ENCODE measurements at places on chromosomes 16 and 17.
A peak's percentile ranks its signal among the peaks of the same experiment; 100 is the strongest.

DNA sequence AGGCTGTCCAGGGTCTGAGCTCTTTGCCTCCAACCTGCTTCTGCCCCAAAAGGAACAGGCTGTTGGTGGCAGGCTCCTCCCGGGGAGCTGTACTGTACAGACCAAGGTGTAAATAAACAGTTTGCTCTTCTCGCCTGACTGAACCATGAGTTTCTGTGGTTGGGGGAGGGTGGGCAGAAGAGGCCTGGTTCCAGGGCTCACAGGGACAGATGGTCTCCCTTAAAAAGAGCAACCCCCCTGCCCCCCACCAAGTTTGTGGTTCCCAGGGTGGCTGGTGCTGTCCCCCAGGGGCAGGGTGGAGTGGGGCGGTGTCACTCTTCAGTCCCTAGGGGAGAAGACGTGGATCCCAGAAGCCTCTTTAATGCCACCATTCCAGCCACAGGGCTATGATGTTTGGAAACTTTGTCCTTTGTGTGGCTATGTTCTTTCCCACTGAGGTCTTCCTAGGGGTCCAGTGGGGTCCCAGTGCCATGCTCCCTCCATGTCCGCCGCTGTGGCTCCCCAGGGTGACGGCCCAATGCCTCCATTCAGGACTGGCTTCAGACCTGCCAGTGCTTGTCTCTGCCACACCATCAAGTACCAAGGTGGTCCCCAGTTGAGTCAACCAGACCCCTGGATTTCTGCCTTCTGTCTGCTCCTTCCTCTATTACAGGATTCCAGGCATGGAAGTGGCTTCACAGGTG, 146.7 kb downstream of the RAB11FIP4 start:
- no peak for DNase-seq

DNA sequence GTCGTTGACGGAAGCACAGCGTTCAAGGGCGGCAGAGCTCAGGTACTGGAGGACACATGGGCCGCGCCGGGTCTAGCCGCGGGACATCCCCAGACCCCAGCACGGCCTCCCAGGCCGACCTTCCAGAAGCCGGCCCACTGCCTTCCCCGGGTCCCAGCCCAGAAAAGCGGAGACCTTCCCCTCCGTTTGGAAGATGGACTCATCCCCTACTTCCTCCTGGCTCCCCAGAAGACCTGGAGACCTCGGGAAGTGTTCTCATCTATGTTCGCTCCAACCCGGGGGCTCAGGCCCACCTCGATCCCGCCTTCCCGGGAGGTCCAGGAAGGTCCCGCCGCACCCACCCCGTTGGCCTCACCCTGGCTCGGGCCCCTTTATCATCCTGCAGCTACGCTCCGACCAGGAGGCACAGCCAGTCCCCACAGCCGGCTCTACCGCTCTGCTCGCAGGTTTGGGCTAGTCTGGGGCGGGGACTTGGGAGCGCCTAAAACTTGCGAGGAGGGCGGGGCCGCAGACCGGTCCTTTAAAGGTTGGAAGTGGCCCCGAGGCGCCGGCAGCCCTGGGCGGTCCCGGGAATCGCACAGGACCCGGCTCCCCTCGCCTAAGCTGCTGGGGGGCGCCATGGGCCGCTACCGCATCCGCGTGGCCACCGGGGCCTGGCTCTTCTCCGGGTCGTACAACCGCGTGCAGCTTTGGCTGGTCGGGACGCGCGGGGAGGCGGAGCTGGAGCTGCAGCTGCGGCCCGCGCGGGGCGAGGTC, at the start of gene ALOX12:
ALOX12 (plus strand) TSS at position 550 of the 756 bp plus-strand sequence; CDS start at position 619, 69 bp downstream.
- DNase-seq: peak; percentile 43

DNA sequence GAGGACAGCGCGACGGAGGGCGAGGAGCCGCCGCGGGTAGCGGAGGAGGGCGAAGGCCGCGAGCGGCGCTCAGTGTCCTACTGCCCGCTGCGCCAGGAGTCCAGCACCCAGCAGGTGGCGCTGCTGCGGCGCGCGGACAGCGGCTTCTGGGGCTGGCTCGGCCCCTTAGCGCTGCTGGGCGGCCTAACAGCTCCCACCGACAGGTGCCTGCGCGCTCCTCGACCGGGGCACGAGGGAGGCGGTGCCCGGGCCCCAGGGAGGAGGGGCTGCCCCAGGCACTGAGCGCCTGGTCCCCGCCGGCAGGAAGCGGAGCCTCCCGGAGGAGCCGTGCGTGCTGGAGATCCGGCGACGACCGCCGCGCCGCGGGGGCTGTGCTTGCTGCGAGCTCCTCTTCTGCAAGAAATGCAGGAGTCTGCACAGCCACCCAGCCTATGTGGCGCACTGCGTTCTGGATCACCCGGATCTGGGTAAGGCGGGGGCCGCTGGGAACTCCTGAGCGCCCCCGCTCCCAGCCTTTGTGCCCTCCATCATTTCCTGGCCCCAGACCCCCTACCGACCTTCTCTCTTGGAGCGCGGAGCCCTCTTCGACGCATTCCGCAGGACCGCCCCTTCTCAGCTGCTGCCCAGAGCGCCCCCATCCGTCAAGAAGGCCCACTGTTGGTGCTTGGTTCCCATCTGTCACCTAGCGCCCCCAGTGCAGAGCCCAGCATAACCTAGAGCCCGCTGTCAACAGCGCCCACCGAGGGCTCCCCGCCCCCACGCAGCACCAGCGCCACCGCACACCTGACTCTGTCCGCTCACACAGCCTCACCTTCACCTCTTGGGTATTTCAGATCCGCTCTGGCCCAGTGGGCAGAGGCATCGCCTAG, 3.7 kb downstream of the C17orf50 start:
- DNase-seq: peak; percentile 90

GRCh38 chr17:29504711-29505110, 62.1 kb downstream of the ABHD15 start:
- DNase-seq: no peak

DNA sequence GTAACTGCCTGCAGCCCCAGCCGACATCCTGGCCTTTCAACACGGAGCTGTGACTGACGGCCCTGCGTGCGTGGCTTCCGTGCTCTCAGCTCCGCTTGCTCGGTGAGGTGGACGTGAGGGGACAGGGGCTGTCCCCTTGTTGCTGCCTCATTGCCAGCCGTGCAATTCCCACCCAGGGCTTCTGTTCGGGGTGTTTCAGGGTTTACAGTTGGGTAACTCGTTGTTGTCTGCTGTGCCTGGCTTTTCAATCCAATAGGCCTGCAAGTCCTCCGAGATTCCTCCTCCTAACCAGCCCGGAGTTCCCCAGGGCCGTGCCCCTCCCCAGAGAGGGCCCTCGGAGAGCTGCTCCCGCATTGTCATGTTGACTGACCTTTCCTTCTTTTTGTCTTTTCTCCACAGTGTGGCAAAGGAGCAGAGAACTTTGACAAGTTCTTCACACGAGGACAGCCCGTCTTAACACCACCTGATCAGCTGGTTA, 31.4 kb upstream of the CACNG5 start:
- no peak for DNase-seq

GRCh38 chr17:199806-200545, 18.5 kb upstream of the DOC2B start:
- peak; percentile 62 for DNase-seq

GRCh38 chr17:81037026-81037797, 2.3 kb downstream of the BAIAP2 start:
- DNase-seq: peak; percentile 63

GRCh38 chr16:4682616-4683254, 10.6 kb upstream of the NUDT16L1 start:
- peak; percentile 49 for DNase-seq

DNA sequence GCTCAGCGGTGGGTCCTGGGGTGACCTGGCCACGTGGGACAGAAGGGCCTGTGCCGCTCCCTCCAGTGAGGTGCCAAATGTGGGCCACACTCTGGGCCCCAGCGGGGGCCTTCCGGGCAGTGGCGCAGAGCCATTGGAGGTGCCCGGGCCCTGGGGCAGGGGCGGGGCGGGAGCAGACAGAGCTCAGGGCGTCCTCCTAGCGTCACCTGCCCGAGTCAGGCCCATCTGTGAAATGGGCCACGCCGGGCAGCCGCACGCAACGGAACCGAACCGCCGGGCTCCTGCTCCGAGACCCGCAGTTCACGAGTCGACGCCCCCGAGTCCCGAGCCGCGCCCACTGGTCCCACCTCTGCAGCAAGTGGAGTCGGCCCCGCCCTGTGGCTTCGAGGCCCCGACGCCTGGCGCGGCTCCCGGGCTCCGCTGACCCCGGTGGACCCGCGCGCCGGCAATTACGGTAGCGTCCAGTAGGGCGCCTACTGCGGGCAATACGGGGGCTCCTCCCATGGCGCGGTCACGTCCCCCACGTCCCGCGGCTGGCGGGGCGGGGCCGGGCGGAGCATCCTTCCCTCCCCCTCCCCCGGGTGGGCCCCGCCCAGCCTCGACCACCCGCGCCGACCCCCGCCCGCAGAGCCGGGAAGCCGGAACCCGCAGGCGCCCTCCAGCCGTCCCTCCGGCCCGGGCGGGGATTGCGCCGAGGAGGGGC, 1.9 kb downstream of the SLC16A3 start:
- peak; percentile 90 for DNase-seq

DNA sequence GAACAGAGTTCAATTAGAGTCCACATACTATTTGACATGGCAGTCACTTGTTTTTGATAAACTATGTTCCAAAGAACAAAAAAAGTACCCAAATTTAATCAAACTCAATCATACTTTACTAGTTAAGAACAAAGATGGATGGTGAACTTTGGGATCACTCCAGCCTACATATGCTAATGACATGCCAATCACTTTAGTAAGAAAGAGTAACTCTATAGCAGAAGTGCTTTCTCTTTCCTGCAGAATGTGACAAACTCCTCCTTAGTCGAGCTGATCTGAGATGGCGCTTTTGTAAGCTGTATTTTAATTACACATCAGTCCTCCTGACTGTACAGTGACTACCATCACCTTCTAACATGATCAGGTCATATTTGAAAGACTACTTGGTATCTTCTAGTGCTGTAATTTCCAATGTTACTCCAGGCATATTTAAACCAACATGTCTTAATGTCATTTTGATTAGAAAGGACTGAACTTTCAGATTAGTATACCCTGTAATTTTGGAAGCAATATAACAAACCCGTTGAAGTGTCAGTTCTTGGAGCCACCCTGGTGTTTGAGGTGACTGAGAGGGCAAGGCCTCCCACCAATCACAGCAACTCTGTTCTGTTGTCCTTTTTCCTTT, 4.1 kb downstream of the NETO2 start:
- no peak for DNase-seq

DNA sequence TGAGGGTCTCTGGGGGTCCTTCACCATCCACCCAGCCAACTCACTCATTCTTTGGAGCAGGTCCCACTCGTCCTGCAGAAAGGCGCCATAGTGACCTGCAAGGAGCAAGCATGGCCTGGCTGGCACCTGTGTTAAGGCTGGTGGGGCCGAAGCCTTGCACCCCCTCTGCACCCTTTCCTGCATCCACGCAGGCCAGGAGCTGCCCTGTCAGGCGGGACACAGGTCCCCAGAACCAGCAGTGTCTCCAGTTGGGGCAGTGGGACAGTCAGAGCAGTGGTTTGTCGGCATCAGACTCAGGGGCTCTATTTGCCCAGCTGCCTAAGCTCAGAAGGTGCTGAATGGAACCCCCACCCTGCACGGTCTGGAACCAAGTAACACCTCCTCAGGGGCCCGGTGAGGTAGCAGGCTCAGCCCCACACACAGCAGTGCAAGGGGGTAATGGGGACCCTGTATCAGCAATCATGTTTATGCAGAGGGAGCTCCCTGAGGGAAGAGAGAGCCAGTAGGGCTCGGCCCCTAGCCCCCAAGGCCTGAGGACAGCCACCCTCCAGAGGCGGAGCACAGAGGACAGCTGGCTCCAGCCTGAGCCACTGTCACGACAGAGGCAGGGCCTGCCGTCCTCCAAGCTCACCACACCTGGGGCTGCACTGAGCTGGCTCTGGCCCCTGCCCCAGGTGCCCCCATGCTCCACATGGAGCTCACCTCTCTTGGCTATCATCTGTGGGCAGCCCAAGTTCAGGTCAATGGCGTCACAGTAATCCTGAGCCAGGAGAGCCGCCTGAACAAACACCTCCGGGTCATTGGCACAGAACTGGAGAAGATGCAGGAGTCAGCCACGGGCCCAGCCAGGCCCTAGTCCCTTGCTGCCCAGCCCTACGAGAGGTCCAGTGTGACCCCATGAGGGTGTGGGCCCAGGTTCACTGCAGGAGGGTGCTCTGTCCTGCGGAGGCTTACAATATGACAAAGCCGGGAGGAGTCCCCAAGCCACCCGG, 1.9 kb downstream of the DUS1L start:
- peak; percentile 21 for DNase-seq

DNA sequence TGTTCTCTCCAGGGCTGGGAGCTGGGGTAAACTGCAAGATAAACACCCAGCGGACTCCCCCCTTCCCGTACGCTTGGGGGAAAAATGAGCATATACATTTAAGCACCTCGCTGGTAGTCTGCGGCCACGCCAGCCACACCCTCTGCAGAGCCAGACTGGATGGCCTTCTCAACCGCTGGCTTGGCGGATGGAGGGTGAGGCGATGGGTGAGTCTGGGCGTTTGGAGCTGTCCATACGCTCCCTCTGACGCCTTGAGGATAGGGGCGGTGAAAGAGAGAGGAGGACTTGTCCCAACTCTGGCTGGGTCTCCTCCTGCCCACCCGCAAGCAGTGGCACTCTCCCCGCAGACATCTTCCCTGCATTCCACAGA, 1.0 kb downstream of the ITGA3 start:
- no peak for DNase-seq

GRCh38 chr16:31002862-31003341, 7.5 kb downstream of the STX1B start:
- DNase-seq: no peak

Measured in femur (tissue), 1 donor.